Stimulated activated CD4-positive, alpha-beta T cell treated with anti-CD3 and anti-CD28 coated beads, Interleukin-1b, Interleukin-23, amount 100 ng/mL, for 24 hours (primary cell): ENCODE measurements at places on chromosomes 13 and 19.

DNA sequence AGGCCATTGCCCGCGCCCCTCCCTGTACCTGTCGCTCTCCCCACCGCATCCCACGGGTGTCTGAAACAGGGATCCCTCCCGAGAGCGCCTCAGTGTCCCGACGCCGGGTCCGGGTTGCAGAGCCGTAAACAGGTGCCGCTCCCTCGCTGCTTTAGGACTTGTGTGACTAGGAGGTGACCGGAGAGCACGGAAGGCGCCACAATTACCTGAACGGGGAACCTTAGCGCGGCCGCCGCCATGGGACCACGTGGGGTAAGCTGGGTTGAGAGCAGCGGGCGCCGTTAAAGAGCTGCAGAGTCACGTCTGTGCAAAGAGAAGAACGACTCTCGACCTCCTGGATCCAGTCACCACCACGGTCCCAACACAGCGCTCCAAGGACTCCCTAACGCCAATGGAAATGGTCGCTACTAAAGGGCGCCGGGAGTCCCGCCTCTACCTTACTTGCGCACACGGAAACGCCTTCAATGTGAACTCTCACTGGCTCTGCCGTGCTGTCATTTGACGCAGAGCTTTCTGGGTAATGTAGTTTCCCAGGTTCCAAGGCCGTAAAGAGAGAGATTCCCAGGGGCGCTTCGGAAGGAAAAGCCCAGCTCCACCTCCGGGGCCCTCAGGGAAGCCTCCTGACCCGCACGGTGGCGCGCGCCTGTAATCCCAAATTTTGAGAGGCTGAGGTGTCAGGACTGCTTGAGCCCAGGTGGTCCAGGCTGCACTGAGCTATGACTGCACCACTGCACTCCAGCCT, at the start of gene ZNF552:
TSS of gene ZNF552 (minus strand) at position 409 of the 742 bp plus-strand sequence. CDS start at position 239, 170 bp downstream.
- peak; percentile 62 for DNase-seq

- no peak for DNase-seq
Observed at GRCh38 chr13:60679928-60680694, 283.1 kb downstream of the TDRD3 start.

DNA sequence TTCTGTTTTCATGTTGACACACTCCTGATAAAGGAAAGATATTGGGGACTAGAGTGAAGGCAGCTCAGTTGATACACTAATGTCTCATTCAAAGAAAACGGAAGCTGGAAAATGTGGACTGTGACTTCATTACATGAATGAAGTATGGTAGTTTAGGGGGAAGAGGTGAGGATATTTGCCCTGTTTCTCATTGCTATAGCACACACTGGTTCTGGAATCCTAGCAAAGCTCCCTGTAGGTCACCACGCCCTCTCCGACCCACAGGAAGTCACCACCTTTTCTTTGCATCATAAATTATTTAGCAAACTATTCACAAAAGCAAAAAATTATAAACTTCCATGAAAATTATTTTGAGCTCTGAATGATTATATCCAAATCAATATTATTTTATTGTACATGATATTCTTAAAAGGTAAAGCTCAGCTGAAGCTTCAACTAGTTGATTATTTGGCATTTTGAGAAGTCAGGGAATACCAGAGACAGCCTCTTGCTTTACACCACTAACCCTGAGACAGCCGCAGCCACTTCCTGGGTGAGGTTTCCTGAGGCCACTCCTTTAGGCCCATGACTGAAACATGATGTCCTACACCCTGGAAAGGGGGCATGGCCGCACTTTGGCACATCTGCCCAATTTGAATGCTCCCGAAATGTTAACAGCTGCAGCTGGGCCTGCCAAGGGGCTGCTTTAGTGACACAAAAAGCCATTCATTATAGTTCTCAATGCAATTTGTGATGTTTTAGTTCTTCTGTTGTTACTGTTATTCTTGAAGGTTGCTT, 50.0 kb upstream of the WDFY2 start:
- no peak for DNase-seq

DNA sequence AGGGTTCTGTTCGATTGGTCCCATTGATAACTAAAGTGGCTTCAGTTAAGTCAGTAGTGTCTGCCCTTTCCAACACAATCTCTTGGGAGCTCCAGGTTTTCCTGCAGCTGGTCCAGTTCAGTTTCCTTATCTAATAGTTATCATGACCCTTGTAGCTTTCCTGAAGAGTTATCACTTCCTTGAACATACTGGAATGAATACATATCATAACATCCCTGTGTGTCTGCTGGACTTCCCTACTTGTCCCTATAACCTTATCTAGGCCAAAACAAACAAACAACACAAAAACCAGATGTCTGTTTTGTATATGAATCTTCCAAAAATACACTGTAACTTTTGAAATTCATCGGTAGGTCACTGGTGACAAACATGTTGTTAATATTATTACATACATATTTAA, 167.6 kb downstream of the DCT start:
- no peak for DNase-seq

- DNase-seq: no peak
Observed at GRCh38 chr13:49023431-49023830, 47.7 kb downstream of the FNDC3A start.

- DNase-seq: no peak
Observed at GRCh38 chr13:110607675-110608224, 7.6 kb upstream of the NAXD start.

- no peak for DNase-seq
Observed at GRCh38 chr13:38602266-38602665, 84.6 kb upstream of the FREM2 start.

DNA sequence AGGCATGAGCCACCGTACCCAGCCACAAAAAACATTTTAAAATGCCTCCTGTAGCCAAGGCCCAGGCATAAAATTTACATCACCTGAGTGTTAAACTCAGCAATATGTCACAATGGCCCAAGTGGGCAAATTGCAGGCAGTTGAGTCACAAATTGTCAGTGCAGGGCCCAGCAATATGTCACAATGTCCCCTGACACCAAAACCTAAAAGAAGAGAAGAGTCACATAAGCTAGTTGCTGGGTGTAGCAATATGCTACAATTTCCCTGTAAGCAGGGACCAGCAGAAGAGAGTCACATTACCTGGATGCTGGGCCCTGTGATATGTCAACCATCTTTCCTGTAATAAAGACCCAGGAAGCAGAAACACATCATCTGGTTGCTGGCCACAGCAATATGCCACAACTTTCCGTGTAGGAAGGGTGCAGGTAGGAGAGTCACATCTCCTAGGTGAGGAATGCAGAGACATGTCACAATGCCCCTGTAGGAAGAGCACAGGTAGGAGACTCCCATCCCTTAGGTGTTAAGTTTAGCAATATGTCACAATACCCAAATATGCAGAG, 136.0 kb upstream of the ZNF91 start:
- DNase-seq: no peak

- DNase-seq: peak; percentile 62
Observed at GRCh38 chr19:19540715-19541515, 2.9 kb downstream of the CILP2 start.

- DNase-seq: no peak
Observed at GRCh38 chr19:17385878-17386611, 8.0 kb downstream of the CCDC194 start.

- DNase-seq: no peak
Observed at GRCh38 chr13:72570019-72570418, 157.4 kb downstream of the MZT1 start.

GRCh38 chr19:10086591-10087192, 575 bp downstream of the SHFL start:
- DNase-seq: no peak

GRCh38 chr13:65336916-65337315, 1893.2 kb downstream of the PCDH9 start:
- DNase-seq: no peak

DNA sequence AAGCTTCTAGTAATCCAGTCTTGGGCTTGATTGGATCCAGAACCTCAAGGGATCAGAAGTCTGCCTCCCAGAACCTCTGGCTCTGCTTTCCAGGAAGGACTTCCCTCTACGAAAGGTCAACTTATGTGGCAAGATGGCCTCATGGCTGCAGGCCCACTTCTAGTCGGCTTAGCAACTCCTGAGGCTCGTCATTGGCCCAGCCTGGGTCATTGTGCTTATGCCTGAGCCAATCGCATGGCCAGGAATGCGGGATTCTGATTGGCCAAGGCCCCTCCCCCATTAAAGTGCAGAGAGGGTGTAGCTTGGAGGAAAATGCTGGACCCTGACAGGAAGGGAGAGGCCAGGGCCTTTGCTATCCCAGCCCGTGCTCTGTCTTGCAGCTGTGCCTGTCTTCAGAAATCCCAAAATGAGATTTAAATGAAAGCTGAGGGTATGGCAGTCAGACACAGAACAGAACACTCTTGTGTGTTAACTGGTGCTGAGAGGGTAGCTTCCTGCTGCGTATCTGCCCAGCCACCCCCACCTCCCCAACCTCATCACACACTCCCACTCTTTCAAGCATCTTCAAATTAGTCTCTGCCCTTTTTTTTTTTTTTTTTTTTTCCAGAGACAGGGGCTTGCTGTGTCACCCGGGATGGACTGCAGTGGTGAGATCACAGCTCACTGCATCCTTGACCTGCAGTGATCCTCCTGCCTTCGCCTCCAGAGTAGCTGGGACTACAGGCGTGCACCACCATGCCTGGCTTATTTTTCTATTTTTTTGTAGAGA, 5.5 kb upstream of the CCNE1 start:
- no peak for DNase-seq
